Activated T-helper 1 cell treated with anti-CD3 and anti-CD28 coated beads, Interleukin-12 subunit alpha, Interleukin-12 subunit beta, Interleukin-2, Interleukin-4 antibody, amounts not matched to agents 30 ng/mL and 10 ng/mL and 1 ng/mL, durations not matched to agents 14 hours and 24 hours and 36 hours (primary cell): ENCODE measurements at places on chromosomes 11 and 22. TPM values are rescaled to one million over a fixed set of nuclear protein-coding genes. Genes with fewer than 3 reads are reported as not detected.

GRCh38 chr22:46672731-46673130 is 52.5 kb downstream of the GRAMD4 start:
- H3K27me3 ChIP-seq, result no peaks in the 10 kb centered on the region
- H3K27ac ChIP-seq, result peak overlapping the region; percentile 94
- no peak for DNase-seq
- peaks cover 13% of the 10 kb centered on the region for H3K36me3 ChIP-seq

DNA sequence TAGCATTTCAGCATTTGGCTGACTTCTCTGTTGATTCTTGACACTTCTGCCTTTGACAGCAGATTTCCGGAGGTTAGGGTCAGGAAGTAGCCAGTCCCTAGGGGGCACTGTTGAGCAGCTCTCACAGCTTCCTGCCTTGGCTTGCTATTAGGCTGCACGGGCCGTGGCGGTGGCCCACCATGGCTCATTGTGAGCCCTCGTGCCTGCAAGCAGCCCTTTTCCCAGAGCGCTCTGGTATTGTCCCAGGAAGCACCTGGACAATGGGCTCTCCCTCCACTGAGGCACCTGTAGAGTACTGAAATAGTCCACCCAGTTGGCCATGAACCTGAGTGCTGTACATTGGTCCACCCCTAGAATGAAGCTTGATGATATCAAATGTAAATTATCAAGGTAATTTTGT is 100.2 kb upstream of the GAL start:
- H3K27me3 ChIP-seq, result no peaks in the 10 kb centered on the region
- DNase-seq, result peak; percentile 7
- H3K4me3 ChIP-seq, result no peak overlapping the region
- peaks cover 25% of the 10 kb centered on the region for H3K4me1 ChIP-seq
- H3K27ac ChIP-seq, result no peak overlapping the region

The C11orf16 gene
- not detected in 2 replicates for total RNA-seq

GRCh38 chr22:44068422-44069191 is 44.5 kb downstream of the PARVB start:
- peaks cover 10% of the 10 kb centered on the region for H3K4me1 ChIP-seq
- peak overlapping the region; percentile 21 for H3K4me3 ChIP-seq
- H3K36me3 ChIP-seq, result peaks cover 5% of the 10 kb centered on the region
- no peaks in the 10 kb centered on the region for H3K27me3 ChIP-seq
